ENCODE measurements at places on chromosomes 4 and X.

DNA sequence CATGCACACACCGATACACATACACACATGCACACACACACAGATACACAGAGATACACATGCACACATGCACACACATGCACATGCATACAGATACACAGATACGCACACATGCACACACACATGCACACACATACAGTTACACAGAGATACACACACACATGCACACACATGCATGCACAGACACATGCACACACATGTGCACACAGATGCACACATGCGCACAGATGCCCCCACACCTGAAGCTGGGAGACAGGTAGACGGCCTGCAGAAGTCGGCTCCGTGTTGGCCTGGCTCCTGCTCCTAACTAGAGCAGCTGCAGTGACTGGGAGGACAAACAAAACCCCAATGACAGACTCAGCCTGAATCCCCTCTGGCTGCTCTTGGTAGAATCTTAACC, 46.8 kb downstream of the PSAPL1 start:
- DNase-seq, result no peak

DNA sequence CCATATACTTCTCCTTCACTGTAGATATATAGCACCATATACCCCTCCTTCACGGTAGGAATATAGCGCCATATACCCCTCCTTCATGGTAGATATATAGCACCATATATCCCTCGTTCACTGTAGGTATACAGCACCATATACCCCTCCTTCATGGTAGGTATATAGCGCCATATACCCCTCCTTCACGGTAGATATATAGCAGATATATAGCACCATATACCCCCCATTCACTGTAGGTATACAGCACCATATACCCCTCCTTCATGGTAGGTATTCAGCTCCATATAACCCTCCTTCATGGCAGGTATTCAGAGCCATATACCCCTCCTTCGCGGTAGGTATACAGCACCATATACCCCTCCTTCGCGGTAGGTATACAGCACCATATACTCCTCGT, 12.5 kb downstream of the SNX25 start:
- DNase-seq, result no peak

- no peak for DNase-seq
Measured at GRCh38 chrX:71809886-71810285, 46.7 kb downstream of the CXorf49B start.

- no peak for DNase-seq
Measured at GRCh38 chr4:72390409-72390808, 178.6 kb downstream of the ADAMTS3 start.

- peak; percentile 27 for DNase-seq
Measured at GRCh38 chr4:98470831-98471230, 187.6 kb downstream of the TSPAN5 start.

DNA sequence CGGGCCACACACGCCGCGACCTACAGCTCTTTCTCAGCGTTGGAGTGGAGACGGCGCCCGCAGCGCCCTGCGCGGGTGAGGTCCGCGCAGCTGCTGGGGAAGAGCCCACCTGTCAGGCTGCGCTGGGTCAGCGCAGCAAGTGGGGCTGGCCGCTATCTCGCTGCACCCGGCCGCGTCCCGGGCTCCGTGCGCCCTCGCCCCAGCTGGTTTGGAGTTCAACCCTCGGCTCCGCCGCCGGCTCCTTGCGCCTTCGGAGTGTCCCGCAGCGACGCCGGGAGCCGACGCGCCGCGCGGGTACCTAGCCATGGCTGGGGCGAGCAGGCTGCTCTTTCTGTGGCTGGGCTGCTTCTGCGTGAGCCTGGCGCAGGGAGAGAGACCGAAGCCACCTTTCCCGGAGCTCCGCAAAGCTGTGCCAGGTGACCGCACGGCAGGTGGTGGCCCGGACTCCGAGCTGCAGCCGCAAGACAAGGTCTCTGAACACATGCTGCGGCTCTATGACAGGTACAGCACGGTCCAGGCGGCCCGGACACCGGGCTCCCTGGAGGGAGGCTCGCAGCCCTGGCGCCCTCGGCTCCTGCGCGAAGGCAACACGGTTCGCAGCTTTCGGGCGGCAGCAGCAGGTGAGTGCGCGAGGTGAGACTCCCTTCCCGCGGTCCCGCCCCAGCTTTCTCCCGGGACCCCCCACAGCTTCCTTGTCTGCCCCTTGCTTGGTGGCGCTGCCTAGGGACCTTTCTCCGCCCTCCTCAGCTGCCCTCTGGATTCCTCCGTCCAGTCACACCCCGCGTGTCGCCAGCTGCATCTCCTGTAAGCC, 678 bp downstream of the BMP3 start:
- no peak for DNase-seq

- DNase-seq, result no peak
Measured at GRCh38 chr4:119872371-119873016, 194.2 kb downstream of the MAD2L1 start.

DNA sequence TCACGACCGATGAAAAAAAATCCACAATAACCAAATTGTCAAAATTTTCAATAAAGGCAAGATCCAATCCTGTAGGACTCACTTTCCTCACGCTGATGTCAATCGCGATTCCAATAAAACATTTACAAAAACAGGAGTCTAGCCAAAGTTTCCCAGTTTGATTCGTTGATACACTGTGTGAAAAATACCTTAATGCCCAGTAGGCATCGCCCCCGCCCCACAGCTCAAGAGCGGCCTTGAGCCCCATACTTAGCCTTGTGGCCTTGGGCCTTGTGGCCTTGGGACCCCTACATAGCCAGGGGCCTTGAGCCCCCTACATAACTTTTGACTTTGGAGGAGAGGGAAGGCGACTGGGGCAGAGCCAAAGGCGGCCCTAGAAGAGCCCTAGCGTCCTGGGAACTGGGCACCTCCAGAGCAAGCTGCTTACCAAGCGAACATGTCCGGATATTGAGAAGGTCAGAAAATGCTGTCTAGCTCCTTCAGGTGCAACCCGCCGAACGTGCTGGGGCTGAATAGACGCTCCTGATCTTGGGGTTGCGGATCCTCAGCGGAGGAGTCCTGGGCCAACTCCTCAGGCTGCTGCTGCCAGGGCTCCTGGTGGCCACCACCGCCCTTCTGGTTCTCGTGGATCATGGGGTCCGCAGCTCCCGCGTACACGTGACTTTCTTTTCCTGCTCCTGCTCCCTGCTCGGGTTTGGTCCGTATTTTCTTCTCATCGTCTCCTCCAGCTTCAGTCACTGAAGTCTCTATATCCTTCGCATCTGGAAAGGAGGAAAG, 62.9 kb downstream of the RHOXF2B start:
- no peak for DNase-seq

DNA sequence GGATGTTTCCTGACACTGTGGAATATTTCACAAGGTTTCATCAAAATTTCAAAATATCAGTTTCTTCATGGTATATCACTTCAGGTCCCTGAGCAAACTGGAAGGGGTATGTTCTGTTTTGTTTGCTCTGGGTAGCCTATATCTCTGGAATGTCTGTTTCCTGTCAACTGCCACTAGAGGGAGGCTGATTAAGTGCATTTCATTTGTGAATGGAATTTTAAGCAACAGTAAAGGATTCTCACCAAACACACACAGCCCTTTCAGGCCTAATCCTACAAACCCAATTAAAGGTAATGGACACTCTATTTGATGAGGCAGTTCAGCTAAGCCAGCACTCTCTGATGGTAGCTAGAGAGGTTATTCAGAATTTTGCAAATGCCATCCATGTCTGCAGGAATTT, 307.1 kb downstream of the TEX13A start:
- no peak for DNase-seq

GRCh38 chrX:123263747-123264146, 79.7 kb downstream of the GRIA3 start:
- DNase-seq, result no peak

GRCh38 chrX:135713795-135714194, 356 bp downstream of the CT45A1 start:
- no peak for DNase-seq

DNA sequence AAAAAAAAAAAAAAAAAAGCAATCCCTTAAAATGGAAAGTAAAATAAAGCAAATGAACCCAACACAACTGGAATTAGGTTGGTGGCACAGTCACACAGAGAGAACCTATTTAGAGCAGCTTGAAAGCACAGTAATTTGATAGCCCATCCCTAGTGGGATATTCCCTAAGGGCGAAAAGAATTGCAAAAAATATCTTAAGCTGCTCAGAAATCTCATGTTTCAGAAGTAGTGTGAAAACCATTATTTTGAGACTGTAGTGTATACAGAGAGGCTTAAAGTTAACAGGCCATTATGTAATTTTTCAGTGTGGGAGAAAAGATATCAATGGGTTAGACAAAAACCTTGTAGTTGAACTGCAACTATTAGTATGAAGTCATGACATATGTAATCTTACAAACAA, 40.0 kb upstream of the DHX15 start:
- no peak for DNase-seq

DNA sequence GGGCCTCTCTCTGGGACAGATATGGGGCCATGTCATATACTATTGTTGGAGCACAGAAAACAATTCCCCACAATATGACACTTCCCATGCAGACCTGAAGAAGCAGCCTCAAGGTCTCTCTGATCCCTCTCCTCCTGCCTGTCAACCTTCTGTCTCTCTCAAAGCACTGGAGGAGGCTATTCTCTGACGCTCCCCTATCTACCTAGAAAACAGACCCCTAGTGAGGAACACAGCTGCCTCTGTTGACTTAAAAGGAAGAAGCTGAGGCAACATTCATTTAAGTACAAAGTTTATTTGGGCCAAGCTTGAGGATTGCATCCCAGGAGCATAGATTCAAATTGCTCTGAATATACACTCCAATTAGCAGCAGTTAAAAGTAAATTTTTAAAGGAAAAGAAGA, 39.3 kb upstream of the NSG1 start:
- no peak for DNase-seq

- DNase-seq, result peak; percentile 49
Measured at GRCh38 chrX:136639506-136640176, 8.3 kb upstream of the CD40LG start.

GRCh38 chr4:171031338-171031737, 781.9 kb upstream of the GALNTL6 start:
- no peak for DNase-seq

DNA sequence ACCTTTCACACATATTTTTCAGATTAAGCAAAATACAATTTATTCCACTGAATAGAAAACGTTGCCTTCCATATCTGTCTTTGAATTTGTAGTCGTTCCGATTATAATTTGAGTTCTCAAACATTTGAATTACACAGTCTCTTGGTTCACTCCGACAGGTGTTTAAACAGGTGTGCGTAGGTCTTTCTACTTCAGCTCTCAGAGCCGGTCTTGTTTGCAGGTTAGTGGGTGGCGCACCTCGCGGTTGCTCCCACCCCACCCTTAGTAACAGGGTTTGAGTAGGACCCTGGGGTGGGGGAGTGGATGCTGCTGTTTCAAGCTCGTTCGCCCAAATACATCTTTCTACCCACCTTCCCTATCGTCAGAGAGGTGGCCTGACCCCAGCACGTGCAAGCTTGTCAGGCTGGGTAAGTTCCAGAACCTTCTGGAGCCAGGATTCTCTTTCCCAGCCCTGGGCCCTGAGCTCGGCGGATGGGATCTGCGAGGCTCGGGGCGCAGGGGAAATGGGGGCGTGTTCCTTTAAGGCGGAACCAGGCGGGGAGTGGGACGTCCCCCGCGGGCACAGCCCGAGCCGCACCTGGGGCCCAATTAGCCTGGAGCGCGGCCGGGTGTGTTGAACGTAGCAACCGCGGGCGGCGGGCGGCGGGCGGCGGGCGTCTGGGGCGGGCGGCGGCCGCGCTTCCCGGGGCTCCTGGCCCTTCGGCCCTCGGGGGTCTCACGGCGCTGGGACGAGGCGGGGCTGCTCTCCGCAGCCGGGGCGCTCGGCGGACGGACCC, at the start of gene FAM149A:
Gene FAM149A (plus strand): TSS at position 591 of the 776 bp plus-strand sequence.
- no peak for DNase-seq

GRCh38 chr4:56692576-56692975, 11.5 kb upstream of the HOPX start:
- DNase-seq, result no peak

- DNase-seq, result no peak
Measured at GRCh38 chr4:162791226-162791625, 375.5 kb downstream of the NAF1 start.

GRCh38 chrX:124530803-124531202, 184.4 kb downstream of the SH2D1A start:
- DNase-seq, result no peak

DNA sequence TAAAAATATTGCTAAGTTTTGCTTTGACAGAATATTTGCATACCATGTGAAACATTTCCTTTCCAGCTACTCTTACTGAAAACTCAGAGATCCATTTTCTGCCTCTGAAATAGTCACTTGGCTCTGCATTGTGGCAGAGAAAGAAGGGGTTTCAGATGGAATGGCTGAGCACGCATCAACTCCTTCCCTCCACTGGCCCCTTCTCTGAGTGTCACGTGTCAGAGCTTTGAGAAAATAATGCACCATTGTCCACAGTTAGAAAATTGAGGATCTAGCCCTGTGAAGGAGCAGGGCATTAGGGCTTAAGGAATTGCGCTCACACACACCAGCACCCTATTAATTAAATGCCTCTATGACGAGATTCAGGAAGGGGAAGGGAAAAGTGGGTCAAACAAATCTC, 78.8 kb upstream of the FAT4 start:
- DNase-seq, result no peak

- no peak for DNase-seq
Measured at GRCh38 chrX:12747433-12747832, 43.8 kb upstream of the PRPS2 start.

- peak; percentile 49 for DNase-seq
Measured at GRCh38 chr4:88411491-88412096, 32.9 kb downstream of the HERC6 start.

DNA sequence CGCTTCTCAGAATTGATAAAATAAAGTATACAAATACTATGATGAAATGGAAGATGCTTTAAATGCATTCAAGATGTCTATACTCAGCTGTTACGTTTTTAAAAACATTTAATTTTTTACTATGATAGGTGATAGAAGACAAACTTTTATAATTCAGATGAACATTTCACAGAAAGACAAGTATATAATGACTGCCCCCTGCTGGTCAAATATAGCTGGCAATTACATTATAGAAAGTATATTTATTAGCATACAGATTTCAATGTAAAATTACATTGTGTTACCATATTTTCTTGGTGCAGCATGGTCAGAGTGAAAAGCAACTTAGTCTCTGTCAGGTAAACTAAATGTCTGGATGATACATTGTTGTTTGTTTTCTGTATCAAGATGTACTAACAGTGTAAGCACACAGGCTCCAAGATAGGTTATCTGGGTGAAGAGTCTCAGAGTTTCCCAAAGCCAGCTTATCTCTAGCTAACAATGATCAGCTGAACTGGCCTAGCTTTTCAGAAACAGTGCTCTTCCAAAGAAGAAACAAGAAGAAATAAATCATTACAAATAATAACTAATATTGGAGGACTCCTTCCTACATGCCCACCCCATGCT, 54.1 kb downstream of the SRPX start:
- DNase-seq, result peak; percentile 2

DNA sequence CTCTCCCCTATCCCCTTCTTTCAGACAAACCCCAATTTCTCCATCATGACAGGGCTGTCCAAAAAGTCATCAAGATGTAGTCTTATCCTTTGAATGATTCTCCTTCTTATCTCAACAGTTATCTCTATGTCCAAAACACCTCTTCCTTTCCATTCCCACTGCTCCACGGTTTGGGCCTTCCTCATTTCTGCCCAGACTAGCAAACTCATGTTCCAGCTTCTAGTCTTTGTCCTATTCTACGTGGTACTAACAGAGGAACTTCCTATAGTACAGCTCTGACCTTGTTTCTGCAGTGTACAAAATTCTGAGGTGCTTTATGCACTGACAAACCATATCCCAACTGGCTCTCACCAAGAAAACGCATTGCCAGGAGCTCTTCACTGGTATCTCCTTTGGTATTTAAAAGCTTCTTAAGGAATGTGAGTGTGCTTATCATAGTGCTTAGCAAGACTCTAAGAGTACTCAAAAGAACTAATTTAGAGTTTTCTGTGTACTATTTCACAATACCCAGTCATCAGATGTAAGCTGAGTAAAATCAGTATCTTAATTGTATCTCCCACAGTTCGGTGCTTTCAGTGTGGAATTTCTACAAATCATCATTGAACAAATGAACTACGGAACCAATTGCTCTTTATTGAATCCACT, 65.5 kb downstream of the MAML3 start:
- DNase-seq, result no peak
